Activated CD8-positive, alpha-beta memory T cell treated with anti-CD3 and anti-CD28 coated beads, Interleukin-2, amount 10 ng/mL, durations not matched to agents 7 days and 5 days (primary cell): ENCODE measurements at places on chromosomes 1 and 21.

DNA sequence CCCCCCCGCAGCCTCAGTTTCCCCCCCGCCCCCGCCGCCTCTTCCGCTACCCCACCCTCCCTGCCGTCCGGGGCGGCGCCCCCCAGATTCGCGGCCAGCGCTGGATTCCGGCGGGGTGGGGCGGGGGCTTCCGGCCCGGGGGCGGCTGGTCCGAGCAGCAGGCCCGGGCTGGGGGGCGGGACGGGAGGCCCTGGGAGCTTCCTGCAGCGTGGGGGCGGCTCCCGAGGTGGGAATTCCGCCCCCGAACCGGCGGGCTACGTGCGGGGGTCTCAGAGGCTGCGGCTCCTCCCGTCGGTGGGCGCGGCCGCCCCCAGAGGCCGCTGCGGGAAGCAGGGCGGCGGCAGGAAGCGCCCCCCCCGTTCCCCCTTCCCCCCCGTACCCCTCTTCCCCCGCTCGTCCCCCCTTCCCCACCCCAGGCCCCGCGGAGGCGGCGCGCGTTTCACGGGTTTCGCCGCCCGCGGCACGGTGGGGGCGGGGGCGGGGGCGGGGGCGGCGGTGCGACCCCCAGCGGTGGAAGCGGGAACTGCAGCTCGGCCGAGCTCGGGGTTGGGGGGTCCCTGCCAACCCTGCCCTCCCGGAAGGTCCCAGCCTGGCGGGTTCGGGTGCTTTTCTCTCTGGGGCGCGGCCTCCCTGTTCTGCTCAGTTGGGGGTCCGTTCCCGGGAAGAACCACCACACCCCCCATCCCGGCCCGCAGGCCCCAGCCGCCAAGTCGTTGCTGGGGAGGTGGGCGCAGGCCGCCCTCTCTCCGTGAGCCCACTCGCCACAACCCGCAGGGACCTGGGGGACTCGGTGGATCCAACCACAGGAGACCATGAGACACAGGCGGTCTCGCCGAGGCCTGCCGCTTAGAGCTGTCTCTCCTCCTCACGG lies 76.3 kb downstream of the MORN1 start:
- DNase-seq, result peak; percentile 63

- no peak for DNase-seq
Observed at GRCh38 chr1:160521554-160521953, 1.5 kb downstream of the SLAMF6 start.

DNA sequence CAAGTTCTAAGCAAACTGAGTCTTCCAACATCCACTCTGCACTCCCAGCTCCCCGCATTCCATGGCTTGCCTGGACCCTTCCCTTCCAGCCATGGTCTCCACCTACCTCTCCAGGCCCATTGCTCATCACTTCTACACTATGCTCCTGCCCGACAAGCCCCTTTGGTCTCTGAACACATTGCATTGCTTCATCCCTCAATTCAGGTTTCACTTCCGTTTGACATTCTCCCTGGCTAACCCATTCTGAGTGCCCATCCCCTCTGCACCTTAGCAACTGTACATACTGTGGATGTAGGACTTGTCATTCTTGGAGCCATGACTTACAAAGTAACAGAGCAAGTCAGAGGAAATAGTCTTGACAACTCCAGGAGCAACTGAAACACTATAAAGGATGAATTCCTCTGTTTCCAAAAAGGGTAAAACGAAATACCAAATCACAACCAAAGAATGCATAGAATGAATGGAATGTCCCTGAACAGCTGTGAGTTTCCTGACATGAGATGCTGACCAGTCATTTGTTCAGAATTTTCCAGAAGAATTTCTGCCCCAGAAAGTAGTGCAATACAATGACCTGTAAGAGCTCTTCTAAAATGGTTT lies 66.7 kb downstream of the KCNJ6 start:
- no peak for DNase-seq

DNA sequence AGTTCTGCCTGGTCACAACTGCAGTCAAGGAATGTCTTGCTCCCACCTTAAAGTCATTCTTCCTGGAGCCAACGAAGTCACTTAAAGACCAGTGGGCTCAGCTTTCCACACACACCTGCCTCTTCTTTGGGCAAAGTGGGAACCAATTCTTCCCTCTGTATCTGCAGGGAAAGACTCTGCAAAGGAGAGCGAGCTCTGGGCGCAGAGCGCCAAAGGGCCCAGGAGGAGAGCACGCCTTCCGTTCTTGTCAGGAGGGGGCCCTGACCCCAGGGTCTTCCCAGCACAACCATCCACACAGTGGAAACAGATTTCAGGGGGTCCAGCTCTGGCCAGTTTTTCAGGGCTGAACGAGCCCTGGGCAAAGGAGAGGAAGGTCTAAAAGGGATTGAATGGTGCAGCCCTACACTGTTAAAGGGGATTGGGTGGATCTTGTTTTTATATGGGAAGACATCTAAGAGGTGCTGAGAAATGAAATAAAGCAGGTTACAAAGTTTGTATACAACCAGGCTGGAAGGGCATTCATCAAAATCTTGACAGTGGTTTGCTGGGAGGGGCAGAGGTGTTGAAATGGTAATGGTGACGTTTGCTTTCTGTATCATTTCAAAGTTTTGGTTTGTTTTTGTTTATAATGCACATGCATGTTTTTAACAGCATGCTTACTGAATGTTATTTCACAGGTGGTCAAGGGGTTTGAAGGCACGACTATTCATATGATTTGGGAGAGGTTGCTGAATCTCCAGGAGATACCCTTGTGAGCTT lies 6.8 kb upstream of the OLIG2 start:
- DNase-seq, result peak; percentile 15

- no peak for DNase-seq
Observed at GRCh38 chr1:101250656-101251272, 13.9 kb downstream of the S1PR1 start.

DNA sequence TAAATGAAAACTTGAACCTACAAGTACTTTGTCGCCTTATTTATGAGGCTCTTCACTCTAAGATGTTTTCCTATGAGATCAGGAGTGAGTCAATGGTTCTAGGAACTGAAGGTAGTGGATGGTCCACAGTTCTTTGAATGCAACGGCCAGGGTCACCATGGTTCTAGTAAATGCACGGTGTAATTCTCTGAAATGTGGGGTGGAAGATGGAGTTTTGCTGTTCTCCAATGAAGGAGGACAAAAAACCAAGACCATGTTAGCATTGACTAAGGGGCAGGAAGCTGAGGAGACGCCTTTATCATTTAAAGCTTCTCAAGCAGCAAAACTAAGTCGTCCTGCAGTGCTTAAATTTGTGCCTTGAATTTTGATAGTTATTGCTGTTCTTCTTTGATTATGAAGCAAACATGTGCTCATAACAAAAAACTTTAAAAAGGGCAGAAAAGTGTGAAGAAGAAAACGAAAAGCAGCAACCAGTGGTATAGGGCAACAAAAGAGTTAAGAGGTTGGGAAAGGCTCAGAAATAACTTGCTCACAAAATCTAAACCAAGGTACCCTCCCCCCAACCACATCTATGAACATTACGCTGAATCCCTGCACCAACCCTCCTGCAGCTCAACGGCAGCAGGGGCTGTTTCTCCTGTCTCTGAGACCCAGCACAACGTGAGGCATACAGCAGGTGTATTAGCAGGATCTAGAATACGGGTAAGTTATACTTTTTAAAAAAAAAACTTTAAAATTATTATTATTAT lies 85.0 kb downstream of the MRPL37 start:
- DNase-seq, result peak; percentile 76

DNA sequence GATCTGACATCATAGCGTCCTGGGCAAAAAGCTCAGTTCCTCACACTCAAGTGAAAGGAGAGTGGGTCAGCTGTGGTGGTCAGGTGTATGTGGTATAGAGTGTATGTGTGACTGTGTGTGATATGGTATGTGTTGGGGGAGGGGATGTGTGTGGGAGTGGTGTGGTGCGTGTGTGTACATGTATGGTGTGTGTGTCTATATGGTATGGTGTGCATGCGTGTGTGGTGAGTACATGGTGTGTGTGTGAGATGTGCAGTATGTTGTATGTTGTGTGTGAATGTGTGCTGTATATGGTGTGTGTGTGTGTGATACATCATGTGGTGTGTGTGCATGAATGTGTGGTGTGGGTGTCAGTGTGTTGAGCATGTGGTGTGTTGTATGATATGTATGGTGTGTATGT lies 20.9 kb downstream of the FAM3B start:
- DNase-seq, result no peak

DNA sequence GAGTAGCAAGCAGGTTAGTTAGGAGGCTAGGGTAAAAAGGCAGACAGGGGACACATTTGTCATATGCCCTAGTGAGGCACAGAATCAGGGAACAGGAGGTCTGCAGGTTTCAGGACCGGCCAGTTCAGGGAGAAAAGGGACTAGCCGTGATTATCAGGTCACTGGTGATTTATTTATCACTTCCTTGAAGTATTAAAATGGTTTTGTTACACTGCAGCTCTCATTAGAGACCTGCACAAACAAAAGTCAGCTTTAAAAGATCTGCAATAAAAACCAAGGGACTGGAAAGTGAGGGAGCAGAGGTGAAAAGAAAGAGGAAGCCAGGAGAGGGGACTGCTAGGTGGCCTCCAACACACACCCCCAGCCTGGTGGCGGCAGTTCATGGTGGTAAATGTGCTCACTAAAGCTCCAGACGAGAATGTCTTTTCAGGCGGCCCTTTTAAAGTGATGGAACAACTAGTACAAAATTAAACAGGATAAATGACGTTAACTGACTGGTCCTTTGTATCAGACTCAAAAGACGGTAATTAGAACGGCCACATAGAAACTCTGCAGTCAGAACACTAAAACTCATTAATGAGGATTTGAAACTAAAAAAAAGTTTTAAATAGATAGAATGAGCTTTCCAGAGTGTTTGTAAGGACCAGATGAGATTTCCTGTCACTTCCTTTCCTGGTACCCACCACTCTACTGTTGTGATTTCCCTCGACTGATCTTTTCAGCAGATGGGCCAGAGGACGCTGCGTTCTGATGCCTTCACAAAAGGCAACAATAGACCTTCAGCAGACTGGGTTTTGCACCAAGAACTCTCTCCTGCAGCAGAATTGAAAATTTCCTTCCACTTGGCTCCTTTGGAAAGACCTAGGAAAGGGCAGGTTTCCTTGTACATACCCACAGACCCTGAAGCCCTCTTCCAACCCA lies 136.8 kb downstream of the NTPCR start:
- no peak for DNase-seq

GRCh38 chr1:160883581-160884513 lies 1.1 kb downstream of the ITLN1 start:
- no peak for DNase-seq

GRCh38 chr21:20330652-20331051 lies 667.6 kb upstream of the NCAM2 start:
- no peak for DNase-seq

GRCh38 chr1:163263818-163264655 lies 57.7 kb upstream of the NUF2 start:
- DNase-seq, result no peak

- DNase-seq, result peak; percentile 73
Observed at GRCh38 chr1:9593492-9594465, 5.1 kb downstream of the TMEM201 start.

GRCh38 chr1:167392200-167392696 lies 126.1 kb downstream of the CD247 start:
- no peak for DNase-seq

DNA sequence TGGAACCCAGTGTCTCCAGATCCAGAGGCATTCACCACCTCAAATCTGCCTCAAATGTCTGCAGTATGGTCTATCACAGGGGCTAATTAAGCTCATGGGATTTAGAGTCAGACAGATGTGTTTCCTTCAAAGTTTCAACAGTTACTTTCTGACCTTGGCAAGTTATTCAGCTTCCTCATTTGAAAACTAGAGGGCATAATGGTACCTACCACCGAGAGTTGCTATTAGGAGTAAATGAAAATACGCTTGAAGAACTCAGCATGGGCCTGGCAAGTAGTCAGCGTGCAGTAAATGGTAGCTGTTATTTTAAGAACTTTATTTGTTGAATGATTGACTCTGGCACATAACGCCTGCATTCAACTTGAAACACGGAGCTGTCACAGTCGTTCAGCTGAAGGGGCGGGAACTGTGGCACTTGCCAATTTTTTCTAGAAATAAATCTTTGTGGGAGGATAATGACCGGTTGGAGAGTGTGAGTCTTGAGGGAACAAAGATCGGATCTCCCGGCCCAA lies 1.2 kb upstream of the CAP1 start:
- DNase-seq, result no peak

- DNase-seq, result peak; percentile 86
Observed at GRCh38 chr1:206634365-206635079, 814 bp upstream of the DYRK3 start.

DNA sequence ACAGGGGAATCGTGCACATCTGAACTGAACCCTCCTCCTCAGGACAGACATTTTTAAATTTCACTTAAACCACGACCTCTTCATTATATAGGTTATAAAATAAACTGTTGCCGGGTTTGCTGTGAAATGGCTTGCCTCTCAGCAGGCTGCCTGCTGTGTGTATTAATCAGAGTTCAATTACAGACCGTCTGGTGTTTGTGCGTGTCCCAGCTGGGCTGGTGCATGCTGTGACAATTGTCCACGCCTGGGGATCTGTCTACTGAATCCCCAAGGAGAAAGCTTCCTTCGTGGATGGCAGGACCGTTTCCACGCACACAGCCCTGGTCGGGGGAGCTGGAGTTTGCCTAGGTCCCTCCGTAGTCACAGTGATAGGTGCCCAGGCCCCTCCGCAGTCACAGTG lies 13.4 kb upstream of the AGPAT3 start:
- DNase-seq, result no peak

- no peak for DNase-seq
Observed at GRCh38 chr1:24830680-24831272, 85.5 kb downstream of the CLIC4 start.

- DNase-seq, result no peak
Observed at GRCh38 chr1:188432427-188432826, 1603.7 kb downstream of the PLA2G4A start.

DNA sequence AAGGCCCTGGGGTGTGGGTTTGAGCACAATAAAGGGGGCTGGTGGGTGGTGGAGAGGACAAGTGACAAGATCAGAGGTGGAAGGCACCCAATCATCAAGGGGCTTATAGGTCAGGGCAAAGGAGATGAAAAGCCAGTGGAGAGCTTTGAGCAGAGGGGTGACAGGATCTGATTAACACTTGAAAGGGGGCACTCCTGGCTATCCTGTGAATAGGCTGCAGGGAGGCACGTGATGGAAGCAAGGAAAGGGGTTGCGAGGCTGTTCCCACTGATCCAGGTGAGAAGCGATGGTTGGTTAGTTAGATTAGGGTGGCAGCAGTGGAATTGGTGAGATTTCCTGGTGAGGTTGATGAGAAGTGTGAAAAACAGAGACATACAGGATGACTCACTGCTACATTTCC lies 80.6 kb downstream of the WLS start:
- DNase-seq, result no peak

DNA sequence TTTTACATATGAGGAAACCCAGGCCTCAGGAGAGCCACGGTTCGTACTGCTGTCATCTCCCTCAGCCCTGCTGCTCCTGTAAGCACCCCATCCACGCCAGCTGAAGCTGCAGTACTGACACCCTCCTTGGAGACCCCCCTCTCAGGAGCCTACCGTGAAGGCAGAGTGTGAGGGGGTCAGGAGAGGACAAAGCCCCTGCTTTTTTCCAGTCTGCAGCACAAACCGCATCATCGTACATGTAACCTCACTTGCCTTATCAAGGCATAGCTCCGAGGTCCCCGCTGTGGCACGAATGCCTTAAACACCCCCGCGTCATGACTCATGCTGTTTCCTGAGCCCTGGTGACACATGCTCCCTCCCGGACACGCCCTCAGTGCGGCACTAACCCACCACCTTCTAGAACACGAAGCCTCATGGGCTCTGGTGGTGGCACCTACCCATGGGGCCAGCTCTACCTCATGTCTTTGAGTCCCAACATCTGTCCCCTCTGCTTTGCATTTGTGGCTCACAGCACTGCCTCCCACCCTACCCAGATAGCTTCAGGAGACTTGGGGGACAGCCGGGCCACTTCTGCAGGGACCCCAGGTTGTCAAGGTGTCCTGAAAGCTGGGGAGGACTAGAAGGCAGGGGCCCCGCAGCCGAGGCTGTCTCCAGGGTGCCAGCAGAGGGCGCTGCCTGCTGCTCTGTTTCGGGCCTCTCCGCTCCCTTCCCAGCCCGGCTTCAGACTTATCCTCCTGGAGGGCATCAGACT lies 4.9 kb downstream of the SH3BGRL3 start:
- peak; percentile 99 for DNase-seq
